T follicular helper cell (primary cell): ENCODE measurements at places on chromosomes 16 and 17.

DNA sequence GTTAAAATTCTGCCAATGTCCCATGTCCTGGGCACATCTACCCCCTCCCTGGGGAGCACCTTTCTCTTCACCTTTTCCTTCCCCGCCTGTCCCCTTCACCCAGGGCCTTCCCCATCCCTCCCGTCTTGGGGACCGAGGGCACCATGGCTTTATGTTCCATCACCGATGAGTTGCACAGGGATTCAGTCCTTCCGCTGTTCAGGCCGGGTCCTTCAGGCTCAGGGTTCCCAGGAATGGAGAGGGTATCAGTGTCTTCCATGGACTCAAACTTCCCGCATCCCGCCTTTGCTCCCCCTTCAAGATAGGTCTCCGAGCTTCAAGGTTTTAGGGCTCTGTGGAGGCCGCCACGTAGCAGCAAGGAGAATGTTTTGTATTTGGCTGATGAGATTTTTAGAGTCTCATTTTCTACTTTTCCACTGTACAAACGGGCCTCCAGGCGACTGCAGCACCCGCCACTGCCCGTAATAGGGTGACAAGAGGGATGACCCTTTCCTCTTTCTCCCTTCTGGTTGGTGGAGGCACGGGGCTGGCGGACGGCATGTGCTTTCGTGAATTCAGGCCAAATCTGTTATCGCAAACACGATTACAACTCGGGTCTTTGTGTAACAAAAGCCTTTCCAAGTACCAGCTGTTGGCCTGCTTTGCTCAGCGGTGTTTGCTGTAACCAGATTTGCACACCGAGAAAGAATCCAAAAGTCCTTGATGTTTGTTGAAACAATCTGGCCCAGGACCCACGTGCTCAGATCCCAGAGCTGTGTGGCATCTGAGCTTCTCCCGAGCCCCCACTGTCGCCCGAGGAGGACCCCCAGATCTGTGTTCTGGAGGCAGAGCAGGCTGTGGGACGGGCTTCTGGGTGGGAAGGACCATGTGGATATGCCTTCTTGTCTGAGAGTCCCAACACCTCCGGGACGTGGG is 236.3 kb downstream of the SEC14L1 start:
- DNase-seq, result no peak

DNA sequence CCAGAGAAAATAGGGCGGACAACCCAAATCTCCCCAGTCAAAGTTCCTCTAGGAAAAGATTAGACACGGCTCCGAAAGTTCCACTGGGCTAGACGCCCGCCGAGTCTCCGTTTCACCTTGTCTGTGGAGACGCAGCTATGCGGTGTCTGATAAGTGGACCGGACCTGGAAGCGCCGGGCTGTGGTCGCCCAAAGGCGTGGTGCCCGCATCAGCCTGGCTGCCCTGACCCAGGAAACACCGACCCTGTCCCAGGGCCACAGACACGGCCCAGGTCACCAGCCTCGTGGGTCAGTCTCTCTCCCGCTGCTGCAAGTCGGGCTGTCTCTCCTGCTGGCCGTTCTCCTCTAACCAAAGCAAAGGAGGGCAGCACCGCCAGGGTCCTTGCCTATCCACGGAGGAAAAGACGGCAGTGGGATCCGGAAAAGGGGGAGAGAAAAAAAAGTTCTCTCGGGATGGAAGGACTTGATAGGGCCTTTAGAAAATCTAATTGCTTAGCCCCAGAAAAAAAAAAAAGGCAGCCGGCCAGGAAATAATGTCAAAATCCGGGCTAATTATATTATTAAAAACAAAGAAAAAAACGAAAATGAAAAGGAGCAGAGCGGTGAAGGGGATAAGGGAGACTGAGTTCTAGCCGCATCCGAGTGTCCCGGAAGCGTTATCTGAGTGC is 13.9 kb upstream of the FOXF1 start:
- no peak for DNase-seq

GRCh38 chr17:3167574-3167973 is 29.7 kb upstream of the OR1A2 start:
- DNase-seq, result no peak

DNA sequence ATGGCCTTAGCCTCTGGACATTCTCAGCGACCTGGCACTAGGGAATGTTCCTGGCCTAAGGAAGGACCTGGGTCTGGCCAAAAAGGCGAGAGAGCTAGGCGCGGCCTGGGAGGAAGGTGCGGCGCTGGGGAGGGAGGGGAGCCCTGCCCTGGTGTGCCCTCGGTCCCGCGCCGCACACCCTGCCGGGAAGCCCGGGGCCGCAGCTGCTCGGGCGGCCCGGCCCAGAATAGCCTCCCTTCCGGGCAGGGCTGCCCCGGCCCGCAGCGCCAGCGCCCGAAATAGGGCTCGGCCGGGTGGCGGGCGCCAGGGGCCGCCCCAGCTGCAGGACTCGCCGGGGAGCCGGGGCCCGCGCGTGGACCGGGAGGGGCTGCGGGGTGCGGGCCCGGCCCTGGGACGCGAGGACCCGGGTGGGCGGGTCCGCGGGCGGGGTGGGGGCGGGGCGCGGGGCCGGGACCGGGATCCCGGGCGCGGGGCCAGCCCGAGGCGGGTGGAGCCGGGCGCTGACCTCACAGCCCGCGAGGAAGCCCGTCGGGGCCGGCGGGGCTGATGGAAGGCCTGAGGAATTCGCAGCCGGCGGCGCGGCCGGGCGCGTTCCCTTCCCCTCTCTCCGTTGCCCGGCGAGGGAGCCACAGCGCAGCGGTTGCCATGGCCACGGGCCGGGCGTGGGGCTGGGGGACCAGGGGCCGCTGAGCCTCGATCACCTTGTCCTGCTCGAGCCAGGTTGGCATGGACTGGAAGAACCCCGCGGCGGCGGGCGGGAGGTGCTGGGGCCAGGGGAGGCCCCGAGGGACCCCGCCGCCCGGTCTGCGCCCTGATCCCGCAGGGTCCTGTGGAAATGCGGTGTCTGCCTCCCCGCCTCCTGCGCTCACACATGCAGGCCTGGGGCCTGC is 18.1 kb downstream of the SOCS3 start:
- DNase-seq, result no peak

GRCh38 chr17:35315971-35316370 is 57.5 kb downstream of the SLFN11 start:
- no peak for DNase-seq

DNA sequence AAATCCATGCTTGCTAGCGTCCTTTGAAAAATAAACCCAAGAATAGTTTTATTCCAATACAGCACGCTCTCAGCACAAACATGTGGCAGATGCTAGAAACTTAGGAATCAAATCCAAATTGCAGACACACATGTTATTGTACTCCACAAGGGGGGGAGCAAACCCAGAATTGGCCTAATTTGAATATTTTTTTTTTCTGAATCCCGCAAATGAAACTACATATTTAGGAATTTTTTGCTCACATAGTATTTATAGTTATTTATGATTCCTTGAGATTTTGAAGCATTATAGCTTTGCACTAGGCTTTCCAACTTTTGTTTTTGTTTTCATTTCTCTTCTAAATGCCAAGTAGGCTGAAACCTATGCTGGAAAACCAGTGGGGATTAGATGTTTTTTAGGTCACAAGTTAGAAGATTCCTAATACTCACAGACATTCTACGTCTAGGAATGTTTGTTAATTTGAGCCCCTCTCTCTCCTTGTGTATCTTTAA is 59.3 kb upstream of the CDH11 start:
- DNase-seq, result no peak

DNA sequence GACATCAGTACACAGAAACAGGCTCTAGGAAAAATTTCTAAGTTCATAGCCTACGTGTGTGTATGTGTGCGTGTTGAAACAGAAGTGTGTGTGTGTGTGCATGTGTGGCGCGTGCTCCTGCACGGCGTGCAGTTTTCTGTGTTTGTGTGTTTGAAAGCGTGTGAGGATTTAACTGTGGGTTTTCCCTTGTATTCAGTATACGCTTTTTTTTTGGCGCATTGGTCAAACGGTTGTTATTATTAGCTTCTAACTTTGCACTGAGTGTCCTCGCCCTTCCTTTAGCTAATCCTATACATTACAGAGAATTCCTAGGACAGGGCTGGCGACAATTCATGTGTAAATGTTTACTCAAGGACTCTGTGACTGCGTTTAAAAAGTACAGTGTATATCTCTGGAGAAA is 23.0 kb downstream of the TMC6 start:
- DNase-seq, result no peak

DNA sequence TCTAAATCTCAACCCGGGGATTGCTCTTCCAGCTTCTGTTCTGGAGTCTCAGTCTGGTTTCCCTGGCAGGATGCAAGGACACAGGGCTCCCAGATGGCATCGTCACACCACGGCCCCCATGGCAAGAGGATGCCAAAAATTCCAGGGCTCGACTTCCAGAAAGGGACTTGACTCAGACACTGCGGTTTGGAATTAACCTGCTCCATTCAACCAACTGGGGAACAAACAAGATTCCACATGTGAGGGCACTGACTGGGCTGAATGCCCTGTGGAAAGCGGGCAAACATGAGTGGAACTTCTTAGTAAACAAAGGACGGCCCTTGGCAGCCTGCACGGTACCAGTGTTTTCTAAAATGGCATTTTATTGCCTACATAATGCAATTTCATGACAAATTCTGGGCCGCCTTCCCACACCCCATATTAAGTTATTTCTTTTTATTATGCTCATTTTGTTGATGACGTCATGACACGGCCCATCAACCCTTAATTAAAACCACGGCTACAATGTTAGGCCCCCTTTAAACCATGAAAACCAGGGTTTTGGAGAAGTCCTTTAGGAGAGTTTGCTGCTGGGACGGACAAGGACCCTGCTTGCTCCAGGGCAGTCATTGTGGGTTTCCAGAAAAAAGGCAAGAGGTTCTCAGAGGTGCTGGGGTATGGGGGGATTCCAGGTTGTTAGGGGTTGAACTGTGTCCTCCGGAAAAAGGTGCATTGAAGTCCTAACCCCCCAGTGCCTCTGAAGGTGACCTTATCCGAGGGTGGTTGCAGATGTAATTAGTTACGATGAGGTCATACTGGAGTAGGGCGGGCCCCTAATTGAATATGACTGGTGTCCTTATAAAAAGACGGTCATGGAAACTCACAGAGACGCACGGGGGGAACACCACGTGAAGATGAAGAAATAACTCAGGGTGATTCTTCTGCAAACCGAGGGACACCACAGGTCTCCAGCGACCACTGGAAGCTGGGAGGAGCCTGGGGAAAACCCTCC is 205.6 kb downstream of the FOXL1 start:
- no peak for DNase-seq

DNA sequence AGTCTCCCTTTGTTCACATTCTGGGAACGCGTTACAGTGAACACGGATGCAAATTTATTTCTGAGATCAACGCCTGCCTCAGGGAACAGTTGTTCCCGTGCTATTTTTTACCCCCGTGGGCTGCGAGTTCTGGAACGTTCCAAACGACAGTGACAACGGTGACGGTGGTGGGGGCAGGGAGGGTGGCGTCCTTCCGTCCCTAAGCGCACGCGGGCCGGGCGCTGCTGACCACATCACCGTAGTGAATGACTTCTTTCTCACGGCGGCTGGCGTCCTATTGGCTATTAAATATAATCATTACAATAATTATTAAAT is 45.1 kb upstream of the SSTR5 start:
- DNase-seq, result no peak

GRCh38 chr17:55760643-55761355 is 9.9 kb downstream of the PCTP start:
- no peak for DNase-seq
